Stimulated activated CD4-positive, alpha-beta T cell treated with anti-CD3 and anti-CD28 coated beads, Interleukin-4, amount 100 ng/mL, for 1 hour (primary cell): ENCODE measurements at places on chromosomes 3 and 15.

- no peak for DNase-seq
Measured at GRCh38 chr3:51929420-51930003, 12.2 kb downstream of the RRP9 start.

GRCh38 chr3:46907960-46908293, 30.4 kb downstream of the PTH1R start:
- no peak for DNase-seq

DNA sequence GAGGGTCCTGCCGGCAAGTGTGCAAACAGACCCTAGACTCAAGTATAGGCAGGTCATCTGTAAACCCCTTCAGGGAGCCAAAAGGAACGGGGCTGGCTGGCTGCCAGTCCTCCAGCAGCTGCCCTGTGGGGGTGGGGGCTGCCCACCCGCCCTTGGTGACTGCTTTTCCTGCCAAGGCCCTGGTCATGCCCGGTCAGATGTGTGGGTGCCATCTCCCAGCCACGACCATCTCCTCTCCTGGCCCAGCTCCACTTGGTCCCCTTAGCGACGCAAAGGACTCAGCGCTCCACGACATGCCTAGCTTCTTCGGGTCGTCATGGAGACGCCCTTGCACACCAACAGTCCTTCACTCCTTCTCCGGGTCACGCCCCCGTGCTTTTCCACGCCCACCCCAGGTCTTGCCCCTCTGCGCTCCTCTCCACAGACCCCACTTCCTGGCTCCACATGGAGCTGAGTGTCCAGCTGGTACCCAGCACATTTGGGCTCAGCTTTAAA, 2.4 kb downstream of the MUC4 start:
- DNase-seq: no peak

DNA sequence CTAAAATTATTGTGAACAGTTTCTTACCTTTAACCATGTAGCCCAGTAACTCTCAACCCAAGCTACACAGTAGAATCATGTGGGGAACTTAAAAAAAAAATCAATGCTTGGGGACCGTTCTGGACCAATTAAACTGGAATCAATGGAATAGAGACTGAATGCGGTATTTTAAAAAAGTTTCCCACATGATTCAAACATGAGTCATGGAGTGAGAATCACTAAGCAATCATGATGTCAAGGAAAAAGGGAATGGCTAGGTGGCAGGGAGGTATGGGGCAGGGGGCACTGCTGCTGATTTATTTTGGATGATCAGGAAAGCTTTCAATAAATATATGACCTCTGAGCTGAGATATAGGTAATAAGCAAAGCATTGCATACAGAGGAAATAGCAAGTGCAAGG, 250.5 kb upstream of the RORA start:
- DNase-seq: no peak

GRCh38 chr3:32640939-32641338, 44.0 kb upstream of the CNOT10 start:
- DNase-seq: no peak

- no peak for DNase-seq
Measured at GRCh38 chr3:107718547-107718946, 195.8 kb downstream of the BBX start.

GRCh38 chr3:124257336-124257864, 265.5 kb upstream of the ROPN1 start:
- no peak for DNase-seq

GRCh38 chr3:55562700-55563099, 75.6 kb upstream of the WNT5A start:
- no peak for DNase-seq

DNA sequence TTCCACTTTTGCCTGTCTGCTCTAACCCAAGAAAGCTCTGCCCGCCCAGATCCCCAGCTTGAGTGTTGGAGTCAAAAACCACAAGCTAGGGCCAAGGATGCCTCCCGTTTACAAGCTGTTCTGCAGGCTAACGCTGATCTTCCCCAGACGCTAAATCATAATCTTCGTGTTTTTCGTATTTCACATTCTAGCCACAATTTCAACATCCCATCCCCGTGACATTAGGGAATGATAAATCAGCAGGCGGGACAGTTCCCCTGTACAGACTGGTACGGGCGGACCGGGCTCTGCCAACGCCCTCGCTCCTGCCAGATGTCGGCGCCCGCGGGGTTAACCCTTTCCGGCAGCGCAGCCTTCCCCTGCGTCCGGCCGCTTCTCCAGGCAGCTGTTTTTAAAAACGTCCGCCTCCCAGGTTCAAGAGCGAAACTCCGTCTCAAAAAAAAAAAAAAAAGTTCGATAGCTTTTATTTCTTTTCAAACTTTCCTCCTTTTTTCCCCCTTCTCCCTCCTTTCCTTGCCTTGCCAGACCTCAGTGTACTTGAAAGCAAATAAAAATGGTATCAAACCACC, 81.0 kb upstream of the BNC1 start:
- peak; percentile 5 for DNase-seq

DNA sequence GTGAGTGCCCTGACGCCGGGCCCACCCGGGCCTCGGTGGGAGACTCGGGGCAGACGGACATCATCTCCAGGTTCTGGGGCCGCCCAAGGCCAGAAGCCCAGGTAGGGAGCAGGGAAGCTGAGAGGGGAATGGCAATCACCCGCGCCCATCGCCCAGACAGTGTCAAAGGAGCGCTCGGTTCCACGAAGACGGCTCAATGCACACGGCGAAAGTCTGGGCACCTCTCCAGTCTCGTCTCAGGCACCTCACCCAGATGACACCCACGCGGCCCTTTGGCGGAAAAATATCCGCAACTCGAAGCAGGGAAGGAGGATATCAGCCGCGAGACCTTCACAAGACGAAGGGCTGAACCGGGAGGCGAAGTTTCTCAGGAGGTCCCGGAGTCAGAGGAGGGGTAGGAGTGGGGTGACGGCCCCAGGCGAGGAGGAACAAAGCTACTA, 916 bp downstream of the IL17RD start:
- DNase-seq: peak; percentile 12

GRCh38 chr3:179702271-179702947, 49.6 kb downstream of the USP13 start:
- DNase-seq: no peak

GRCh38 chr15:69523010-69524001, 70.7 kb downstream of the RPLP1 start:
- DNase-seq: peak; percentile 72

DNA sequence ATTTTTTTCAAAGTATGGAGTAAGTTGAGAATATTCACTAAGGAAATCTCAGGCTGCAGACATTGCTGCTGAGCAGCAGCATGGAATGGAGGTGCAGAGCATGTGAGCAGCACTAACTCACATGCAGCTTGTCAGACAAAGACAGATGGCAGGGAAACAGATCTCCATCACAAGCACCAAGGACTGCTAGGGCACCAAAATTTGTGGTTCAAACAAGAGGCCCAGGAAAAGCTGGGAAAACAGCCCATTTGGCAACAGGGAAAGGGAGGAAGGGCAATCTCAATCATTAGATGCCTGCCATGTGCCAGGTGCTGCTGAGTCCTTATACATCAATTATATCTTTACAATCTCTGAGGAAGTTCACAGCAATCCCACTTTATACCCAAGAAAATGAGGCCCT, 47.2 kb upstream of the EIF1B start:
- no peak for DNase-seq

DNA sequence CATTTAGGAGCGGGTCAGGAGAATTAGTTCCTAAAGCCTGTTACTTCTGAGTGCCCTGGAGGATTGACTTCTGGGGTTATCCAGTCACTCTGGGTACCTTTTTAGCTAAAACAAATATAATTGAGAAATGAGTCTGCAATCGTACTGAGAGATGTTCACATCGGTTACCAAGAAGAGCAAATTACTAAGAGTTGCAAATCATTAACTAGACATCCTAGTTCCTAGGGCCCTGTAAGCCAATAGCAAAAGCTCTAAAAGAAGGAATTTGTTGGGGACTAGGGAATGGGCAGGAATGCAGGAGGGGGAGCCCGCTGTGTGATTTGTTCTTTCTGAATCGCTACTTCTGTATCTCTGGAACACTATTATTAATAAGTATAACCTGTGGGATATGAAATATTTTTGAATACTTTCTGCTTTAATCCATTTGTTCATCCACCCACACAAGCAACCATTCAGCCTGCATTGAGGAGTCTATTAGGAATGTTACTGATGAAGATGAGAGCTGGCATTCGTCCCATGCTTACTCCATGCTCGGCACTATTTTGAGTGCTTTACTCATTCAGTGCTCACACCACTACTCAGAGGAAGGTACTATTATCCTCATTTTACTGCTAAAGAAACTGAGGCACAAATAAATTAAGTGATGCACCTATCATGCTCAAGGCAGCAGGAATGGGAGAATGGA, 31.5 kb upstream of the KY start:
- DNase-seq: no peak

DNA sequence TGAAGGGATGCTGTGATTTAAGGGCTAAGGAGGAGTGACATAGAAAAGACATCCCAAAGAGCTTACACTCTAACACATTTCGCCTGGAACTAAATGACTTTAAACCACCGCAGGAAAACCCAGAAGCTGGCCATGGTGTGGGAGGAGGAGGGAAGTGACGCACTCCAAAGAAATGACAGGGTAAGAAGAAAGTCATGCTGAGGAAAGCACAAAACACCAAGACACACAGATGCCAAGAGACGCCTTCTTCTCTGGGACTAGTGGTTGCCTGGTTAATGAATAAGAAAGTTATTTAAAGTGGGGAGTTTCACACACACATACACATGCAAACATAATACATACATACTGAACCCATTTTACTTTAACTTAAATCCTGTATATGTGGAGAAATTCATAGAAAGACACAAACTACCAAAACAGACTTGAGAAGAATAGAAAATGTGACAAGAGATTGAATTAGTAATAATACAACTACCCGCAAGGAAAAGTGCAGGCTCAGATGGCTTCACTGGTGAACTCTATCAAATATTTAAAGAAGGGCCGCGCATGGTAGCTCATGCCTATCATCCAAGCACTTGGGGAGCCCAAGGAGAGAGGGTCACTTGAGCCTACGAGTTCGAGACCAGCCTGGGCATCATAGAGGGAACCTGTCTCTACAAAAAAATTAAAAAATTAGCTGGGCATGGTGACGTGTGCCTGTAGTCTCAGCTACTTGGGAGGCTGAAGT, 125.5 kb downstream of the NSMCE3 start:
- DNase-seq: no peak

GRCh38 chr3:52889901-52890300, 7.4 kb downstream of the STIMATE start:
- no peak for DNase-seq

GRCh38 chr15:34684351-34684750, 70.4 kb downstream of the GJD2 start:
- no peak for DNase-seq

- no peak for DNase-seq
Measured at GRCh38 chr15:39488961-39489360, 91.9 kb upstream of the THBS1 start.

- DNase-seq: no peak
Measured at GRCh38 chr3:111872979-111873378, 13.9 kb downstream of the PHLDB2 start.

GRCh38 chr15:60155661-60156060, 151.6 kb downstream of the FOXB1 start:
- no peak for DNase-seq

GRCh38 chr15:60324706-60325438, 72.9 kb downstream of the ANXA2 start:
- DNase-seq: no peak

DNA sequence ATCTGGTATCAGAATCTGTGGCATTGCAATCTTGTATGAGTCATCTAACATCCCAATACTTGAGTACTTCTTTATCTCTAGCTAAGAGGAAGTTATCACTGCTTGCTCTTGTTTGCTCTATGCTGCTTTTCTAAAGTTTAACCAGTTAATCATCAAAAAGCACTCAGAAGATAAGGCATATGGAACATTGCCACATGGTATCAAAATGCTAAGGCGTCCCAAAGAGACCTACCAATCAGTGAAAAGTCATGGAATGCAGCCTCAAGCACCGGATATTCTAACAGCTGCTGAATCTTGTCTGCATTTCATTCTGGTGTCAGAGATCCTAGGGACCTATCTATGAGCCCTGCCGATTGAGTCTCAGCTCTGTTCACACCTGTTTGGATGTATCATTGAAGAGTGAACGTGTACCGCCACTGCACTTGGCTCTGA, 192.8 kb downstream of the ARPP21 start:
- no peak for DNase-seq

GRCh38 chr3:21502656-21503055, 248.4 kb downstream of the ZNF385D start:
- DNase-seq: no peak

- DNase-seq: no peak
Measured at GRCh38 chr3:145854499-145854898, 306.5 kb downstream of the PLOD2 start.

GRCh38 chr3:48427630-48427962, 2.3 kb downstream of the PLXNB1 start:
- no peak for DNase-seq

GRCh38 chr3:183330881-183331280, 77.8 kb downstream of the B3GNT5 start:
- DNase-seq: no peak

DNA sequence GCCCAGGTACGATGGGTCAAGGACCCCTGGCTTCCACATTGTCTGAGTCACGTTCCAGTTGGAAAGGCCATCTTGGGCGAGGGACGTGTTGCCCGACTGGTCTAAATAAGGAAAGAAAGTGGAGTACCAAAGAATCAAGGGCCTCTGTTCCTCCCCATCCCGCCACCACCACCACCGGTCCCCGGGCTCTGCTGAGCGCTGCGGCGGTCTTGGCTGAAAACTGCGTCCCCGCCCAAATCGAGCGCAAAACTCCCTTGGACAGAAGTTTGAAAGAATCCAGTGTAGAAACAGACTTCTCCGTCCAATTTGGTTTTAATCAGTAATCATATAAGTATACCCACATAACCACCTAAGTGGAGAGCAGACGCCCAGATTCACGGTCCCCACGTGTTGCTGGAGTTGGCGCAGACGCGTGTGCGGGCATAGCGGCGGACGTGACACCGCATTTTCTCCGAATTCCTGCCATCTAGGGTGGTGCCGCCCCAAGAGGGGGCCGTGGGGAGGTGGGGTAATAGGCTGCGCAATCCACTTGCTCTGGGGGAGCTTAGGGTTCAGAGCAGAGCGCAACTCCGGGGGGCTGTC, 243.8 kb upstream of the TOPAZ1 start:
- peak; percentile 11 for DNase-seq

DNA sequence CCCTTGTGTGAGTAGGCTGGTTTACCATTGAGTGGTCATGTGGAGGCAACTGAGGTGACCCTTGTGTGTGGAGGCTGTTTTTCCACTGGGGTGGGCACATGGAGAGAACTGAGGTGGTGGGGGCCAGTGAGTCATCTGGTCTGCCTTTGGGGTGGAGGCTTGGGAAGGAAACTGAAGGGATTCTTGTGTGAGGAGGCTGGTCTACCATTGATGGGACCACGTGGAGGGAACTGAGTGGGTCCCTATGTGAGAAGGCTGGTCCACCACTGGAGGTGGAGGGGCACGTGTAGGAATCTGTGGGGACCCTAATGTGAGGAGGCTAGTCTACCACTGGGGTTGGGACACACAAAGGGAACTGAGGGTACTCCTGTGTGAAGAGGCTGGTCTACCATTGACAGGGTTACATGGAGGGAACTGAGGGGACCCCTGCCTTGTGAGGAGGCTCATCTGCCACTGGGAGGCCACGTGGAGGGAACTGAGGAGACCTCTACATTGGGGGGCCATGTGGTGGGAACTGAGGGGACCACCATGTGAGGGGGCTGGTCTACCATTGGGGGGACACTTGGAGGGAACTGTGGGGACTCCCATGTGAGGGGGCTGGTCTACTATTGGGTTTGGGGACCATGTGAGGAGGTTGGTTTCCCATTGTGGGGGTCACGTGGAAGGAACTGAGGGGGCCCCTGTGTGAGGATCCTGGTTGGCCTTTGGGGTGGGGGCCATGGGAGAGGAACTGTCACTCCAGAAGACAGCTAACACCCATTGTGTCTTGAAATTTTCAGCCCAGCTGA, 164.5 kb downstream of the WNT7A start:
- DNase-seq: no peak

- no peak for DNase-seq
Measured at GRCh38 chr3:140298569-140299070, 363.6 kb downstream of the CLSTN2 start.
